Tongue (tissue), 3 donors: ENCODE measurements at places on chromosomes 7 and 10.

DNA sequence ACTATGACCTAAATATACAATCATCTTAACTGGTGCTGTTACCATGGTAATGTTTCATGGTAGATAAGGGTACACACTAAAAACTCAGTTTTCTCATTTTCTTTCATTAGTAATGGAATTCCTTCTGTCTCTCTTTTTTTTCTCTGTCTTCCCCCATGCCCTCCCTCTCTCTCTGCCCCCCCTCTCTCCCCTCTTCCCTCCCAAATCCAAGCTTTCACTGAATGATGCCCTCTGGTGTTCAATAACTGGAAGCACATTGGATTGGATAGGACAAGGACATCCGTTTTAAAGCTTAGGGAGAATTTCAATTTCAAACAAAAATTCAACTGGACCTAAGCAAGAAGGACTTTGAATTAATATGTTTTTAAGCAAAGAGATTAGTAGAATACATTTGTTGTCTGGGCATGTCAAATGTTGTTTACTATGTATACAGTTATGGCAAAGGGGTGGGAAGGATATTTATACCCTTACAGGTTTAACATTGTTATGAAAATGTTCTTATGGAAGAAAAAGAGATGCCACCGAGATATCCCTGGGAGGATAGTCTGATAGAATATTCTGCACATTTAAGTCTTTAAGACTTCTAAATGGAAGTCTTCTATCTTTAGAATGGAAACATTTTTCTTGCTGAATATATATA is 6.1 kb downstream of the CHRM2 start:
- peak; percentile 6 for DNase-seq

- peak; percentile 88 for DNase-seq
Measured at GRCh38 chr10:30827531-30828120, 198.1 kb upstream of the LYZL2 start.

DNA sequence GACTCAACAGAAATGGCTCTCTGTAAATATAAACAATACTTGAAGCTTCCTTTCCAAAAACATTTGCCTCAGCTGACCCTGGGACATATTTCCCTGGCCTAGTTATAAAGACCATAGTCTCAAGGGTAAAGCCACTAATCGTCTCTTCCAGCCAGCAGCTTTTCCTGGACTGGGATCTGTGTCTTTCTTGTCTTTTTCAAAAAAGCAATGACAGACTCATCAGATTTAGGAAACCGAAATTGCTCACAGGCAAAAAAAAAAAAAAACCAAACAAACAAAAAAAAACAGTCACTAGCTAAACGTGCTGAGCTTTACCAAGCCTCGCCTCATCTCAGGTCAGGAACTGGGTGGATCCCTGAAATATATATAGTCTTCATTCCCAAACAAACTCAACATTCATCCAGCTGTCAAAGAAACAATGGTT is 23.5 kb downstream of the STN1 start:
- DNase-seq = peak; percentile 69

DNA sequence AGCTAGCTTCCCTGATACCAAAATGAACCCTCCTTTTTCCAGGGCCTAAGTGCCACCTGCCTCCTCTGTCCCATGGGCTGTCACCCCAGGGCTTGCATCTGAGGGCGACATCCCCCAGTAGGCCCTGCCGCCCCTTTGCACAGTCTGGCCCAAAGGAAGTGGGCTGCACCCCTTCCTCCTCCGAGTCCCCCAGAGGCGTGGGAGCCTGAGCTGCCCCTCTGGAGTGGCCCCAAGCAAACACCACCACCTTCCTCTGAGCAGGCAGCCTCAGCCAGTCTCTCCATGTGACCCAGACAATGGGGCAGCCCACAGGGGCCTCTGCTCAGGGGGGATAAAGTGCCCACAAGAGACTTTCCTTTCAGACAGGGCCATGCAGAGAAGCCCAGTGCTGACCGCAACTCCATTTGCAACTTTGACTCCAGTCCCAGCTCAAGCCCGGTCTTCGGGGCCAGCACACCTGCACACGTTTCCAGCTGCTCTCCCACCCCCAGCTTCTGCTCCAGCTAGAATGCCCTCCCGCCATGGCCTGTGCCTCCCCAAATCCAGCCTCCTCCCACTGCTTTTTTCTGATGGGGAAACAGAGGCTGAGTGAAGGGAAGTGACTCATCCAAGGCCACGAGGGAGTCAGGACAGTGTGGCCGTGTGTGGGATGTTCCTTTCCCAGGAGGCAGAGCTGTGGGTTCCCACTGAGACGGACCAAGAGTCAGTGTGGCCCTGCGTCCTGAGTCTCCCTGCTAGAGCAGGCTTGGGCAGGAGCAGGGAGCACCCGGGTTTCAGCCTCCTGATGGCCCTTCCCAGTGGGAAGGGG is 111.9 kb downstream of the ZMIZ1 start:
- no peak for DNase-seq

- no peak for DNase-seq
Measured at GRCh38 chr7:157834501-157835163, 497.8 kb downstream of the DNAJB6 start.

- DNase-seq = no peak
Measured at GRCh38 chr10:57294698-57295097, 933.6 kb upstream of the ZWINT start.

DNA sequence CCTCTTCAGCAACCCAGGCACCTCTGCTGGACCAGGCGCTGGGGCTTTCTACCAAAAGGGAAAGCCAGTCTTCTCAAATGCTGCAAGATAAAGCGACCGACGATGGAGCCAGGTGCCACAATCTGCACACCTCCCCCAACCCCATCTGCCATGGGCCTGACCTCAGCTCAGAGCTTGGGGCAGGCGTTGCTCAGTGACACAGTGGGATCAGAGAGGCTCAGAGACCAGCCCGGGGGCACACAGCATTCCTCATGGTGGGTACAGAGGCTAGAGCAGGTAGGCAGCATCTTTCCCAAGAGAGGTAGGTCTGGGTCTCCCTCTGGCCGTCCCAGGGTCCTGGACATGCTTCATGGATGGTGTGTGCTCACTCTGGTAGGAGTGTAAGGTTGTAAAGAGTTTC is 56.3 kb downstream of the ZMIZ1 start:
- DNase-seq = no peak

GRCh38 chr7:33707427-33707826 is 197.9 kb upstream of the BMPER start:
- peak; percentile 82 for DNase-seq

- no peak for DNase-seq
Measured at GRCh38 chr10:126016882-126017281, 120.5 kb downstream of the FANK1 start.

GRCh38 chr7:51428217-51428887 is 111.7 kb upstream of the COBL start:
- DNase-seq = no peak

GRCh38 chr7:18948521-18948920 is 168.9 kb downstream of the TWIST1 start:
- no peak for DNase-seq

- DNase-seq = no peak
Measured at GRCh38 chr7:63041786-63042185, 956.9 kb upstream of the ZNF722 start.

- DNase-seq = no peak
Measured at GRCh38 chr10:63375859-63376258, 89.9 kb downstream of the JMJD1C start.

GRCh38 chr7:28096713-28097112 is 83.9 kb downstream of the JAZF1 start:
- peak; percentile 87 for DNase-seq

- no peak for DNase-seq
Measured at GRCh38 chr10:89351412-89351779, 23.6 kb downstream of the IFIT3 start.

DNA sequence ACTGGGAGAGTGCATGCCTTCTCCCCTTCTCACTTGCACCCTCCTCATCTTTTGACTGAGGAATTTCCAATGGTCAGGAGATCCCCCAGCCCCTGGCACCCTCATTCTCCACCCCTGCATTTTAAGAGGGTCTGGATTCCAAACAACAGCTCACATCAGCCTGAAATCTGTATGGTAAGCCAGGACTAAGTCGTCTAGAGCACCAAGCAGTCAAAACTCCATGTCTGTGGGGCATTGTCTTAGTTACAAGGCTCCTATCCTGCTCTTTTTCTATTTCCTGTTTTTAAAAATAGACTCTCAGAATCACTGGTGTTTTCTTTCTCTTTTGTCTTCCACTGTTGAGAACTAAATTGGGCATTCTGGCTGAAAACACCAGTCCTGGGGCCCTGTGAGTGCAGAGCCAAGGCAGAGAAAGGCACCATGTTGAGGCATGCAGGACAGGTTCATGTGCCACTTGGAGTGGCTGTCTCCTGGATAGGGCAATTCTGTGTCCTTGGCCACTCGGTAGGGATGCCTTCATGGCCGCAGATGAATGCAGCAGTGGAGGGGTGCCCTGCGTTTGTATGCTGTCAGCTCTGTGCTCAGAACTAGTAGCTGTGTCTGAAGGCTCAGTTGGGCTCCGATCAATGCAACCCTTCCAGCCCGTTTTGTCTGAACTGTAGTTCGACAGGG is 216.6 kb upstream of the YAE1 start:
- DNase-seq = no peak

- DNase-seq = no peak
Measured at GRCh38 chr7:133789974-133790373, 337.2 kb upstream of the LRGUK start.

GRCh38 chr7:43753271-43753810 is 5.1 kb upstream of the BLVRA start:
- DNase-seq = no peak
